CD4-positive, alpha-beta T cell treated with Interleukin-2 at 100 ng/mL for 4 hours (primary cell): ENCODE measurements at places on chromosomes 12 and 14.

DNA sequence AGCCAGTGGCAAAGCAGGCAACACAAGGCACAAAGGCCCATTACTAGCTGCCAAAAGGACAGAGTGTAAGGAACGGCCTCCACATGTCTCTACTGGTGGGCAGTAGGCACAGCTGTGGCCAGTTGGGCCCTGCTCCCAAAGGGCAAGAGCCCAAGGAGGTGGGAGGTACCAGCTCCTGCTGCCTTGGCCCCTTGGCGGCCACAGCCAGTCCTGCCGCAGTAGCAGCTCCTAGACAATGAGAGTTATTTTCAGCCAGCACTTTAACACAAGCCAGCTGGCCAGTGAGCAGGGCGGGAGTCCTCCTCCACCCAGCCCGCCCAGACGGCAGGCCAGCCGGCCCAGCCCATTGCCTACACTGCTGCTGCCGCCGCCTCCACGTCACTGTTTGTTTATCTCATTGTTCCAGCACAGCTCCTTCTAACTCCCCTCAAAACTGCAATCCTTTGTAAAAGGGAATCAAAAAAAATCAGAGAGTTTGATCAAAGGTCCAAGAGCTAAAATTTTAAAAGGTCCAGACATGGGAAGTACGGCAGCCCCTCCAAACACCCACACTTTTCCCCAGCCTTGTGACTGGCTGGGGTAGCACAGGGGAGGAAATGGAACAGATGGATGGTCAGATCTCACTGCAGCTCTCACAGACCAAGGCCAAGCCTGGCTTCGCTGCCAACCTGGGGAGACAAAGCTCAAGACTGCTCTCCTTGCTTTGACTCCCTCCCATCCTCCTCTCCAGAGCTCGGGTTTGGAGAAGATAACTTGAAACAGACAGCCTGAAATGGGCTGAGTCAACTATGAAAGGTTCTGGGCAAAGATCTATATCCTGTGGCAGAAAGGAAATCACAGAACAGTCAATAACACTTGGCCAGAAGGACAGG is 33.5 kb downstream of the FMNL3 start:
- DNase-seq: no peak

DNA sequence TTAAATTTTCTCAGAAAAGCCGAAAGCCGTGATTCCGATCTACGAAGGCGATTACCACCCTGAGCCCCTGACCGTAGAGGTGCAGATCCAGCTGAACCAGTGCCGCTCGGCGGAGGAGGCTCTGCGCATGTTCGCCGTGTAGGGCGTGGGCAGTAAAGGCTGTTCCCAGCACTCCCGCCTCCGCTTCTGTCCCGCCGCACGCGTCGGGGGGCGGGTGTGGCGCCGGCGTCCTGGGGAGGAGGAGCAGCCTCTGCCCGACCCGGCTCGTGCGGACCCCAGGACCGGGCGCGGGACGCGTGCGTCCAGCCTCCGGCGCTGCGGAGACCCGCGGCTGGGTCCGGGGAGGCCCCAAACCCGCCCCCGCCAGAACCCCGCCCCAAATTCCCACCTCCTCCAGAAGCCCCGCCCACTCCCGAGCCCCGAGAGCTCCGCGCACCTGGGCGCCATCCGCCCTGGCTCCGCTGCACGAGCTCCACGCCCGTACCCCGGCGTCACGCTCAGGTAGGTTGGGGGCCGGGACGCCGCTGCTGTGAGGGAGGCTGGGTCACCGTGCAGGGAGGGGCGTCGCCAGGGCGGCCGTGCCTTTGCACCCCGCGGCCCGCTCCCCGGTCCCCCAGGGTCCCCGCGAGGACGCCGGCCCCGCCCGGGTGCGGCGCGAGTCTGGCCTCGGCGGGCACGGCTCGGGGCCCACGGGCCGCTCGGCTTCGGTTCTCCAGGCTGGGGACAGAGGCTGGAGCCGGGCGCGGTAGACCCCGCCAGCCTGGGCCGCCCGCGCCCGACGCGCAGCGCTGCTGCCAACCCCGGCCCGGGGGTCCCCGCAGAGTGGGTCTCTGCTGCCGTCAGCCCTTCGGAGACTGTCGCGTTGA is at the start of gene B3GNT4:
Gene B3GNT4 (plus strand): TSS at position 409 of the 866 bp plus-strand sequence. CDS start 910 bp downstream, outside the sequence.
- peak; percentile 68 for DNase-seq

DNA sequence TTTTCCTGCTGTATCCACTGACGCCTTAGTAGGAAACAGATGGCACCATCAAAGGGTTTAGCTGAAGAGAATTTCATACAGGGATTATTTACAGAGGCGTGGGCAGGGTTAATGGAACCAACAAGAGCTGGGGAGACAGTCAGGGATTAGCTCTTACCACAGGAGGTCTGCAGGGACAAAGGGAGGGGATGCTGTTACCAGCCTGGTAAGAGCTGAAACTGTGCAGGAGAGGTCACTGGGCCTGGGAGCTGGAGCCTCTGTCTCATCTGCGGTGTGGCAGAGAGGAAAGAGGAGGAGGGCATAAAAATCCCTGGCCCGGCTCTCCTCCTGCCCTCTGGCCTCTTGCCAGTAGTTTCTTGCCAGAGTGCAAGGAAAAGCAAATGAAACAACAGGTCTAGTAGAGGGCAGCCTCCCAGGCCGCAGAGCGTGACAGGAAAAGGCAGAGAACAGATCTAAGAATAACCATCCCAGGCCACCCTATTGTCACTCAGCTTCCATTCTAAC is 18.9 kb upstream of the POC1B start:
- no peak for DNase-seq

DNA sequence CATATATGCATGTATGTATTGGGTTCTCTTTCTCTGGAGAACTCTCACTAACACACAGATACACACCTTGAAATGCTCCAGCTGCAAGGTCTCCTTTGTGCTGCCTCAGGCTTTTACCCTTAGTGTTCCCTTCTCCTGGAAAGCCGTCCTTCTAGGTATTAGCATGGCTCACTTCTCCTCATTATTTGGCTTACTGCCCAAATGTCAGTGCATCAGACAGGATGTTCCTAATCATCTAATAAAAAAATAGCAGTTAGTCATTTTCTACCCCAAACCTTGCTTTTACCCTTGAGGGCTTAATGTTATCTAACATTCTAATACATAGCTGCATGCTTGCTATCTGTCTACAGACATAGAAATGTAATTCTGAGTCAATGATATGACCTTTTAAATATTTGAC is 109.0 kb upstream of the SLC16A7 start:
- no peak for DNase-seq

- no peak for DNase-seq
These were observed 488.3 kb upstream of the FLRT2 start for GRCh38 chr14:85041618-85042017.

- no peak for DNase-seq
These were observed 923 bp downstream of the STAT2 start for GRCh38 chr12:56358836-56359532.

DNA sequence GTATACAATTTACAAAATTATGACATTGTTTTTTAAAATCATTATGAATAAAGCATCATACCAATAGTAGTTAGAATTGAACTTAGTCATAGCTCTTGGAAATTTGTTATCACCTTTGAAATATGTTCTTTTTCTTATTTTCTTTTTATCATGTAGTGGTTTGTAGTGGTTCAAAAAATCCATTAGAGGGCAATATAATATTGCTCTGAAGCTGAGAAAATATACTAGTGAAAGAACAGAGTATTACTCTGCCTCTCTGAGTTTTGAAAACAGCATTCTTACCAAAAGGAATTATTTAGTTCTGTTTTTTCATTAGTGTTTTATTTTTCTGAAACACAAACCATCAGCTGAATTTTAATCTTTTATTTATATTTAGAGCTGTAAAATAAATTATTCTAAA is 76.2 kb downstream of the PDZRN4 start:
- no peak for DNase-seq

- DNase-seq: peak; percentile 71
These were observed 34.7 kb downstream of the CCDC92 start for GRCh38 chr12:123937707-123938591.

- DNase-seq: no peak
These were observed 154.5 kb upstream of the FOXN3 start for GRCh38 chr14:89571491-89571890.

GRCh38 chr14:43692706-43693105 is 814.4 kb downstream of the FSCB start:
- no peak for DNase-seq

GRCh38 chr12:114711689-114712152 is 27.7 kb upstream of the TBX3 start:
- no peak for DNase-seq

GRCh38 chr12:90842477-90842876 is 112.5 kb downstream of the CCER1 start:
- no peak for DNase-seq

GRCh38 chr14:85060121-85060520 is 469.8 kb upstream of the FLRT2 start:
- DNase-seq: no peak

GRCh38 chr14:91113829-91114078 is at the start of gene DGLUCY:
Gene DGLUCY (plus strand): TSS chr14:91114073. CDS start chr14:91160295, 46,222 bp downstream.
- DNase-seq: no peak

GRCh38 chr14:74705613-74706500 is 7.0 kb downstream of the AREL1 start:
- no peak for DNase-seq

DNA sequence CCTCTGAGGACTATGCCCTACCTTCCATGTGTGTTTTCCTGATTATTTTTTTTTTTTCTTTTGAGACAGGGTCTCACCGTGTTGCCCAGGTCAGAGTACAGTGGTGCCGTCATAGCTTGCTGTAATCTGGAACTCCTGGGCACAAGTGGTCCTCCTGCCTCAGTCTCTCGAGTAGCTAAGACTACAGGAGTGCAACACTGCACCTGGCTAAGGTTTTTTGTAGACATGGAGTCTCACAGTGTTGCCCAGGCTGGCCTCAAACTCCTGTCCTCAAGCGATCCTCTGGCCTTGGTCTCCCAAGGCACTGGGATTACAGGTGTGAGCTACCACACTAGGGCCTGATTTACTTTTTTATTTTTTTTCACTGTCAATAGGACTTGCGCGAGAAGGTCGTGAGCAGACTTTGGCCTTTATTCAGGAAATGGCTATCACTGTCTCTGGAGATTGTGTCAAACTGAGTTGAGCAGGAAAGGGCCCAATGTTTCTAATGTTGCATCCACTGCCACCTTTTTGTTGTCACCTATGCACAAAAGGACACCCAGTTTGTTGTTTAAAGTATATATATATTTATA is 47.7 kb downstream of the FLRT2 start:
- DNase-seq: no peak

DNA sequence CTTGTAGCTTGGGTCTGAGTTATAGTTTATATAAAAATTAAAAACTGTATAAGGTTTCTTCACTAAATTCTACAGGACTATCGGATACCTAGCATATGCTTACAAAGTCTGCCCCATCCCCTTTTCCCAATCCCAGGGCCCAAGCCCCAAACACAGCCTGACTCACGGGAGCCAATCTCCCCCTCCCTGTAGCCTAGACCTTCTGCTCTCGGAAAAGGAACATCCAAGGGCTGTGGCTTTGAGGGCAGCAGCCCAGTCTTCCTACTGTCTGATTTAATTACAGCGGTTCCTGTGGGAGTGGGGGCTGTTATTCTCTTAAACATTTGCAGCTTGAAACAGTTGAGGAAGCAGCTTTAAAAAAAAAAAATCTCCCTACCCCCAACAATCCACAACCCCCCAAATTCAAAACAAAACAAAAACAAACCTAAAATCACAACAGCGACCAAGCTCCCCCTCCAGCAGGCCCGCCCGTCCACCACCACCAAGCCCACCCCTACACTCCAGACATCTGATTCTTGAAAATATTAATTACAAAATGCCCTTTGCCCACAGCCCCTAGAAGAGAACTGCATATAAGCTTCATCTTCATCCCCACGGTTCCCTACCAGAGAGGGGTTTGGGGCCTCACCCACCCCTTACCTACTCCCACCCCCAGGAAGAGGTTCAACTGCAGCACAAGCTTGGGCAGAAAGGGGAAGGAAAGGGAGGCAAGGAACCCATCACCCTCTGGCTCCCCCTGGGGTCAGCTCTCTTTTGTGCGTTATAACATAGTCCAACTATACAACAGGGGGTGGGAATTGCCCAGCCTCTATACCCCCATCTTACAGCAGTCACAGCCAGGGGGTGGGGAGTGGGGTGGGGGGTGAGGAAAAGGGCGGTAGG is 1.1 kb upstream of the PRKAG1 start:
- DNase-seq: peak; percentile 42

GRCh38 chr12:106284358-106285105 is 18.0 kb upstream of the TCP11L2 start:
- DNase-seq: no peak

GRCh38 chr12:110312581-110313360 is 31.7 kb downstream of the ATP2A2 start:
- peak; percentile 61 for DNase-seq

GRCh38 chr12:71718611-71719010 is 32.7 kb downstream of the TMEM19 start:
- no peak for DNase-seq

- no peak for DNase-seq
These were observed 28.9 kb upstream of the STON2 start for GRCh38 chr14:81429028-81429427.

DNA sequence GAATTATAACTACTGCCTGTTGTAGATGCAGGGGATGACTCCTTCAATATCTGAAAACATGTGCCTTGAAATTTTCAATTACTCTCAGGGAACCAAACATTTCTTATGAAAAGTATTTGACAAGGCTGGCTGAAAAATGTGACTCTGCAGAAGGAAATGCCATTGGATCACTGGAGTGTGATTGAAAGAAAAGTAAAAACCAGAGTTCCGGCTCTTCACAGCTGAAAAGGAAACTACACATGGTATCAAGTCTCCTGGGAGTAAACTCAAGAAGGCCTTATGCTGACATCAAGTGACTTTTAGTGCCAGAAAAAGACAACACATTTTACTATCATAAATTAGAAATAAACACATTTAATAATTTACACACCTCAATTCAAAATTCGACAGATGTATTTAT is 693.0 kb downstream of the LRFN5 start:
- DNase-seq: no peak

DNA sequence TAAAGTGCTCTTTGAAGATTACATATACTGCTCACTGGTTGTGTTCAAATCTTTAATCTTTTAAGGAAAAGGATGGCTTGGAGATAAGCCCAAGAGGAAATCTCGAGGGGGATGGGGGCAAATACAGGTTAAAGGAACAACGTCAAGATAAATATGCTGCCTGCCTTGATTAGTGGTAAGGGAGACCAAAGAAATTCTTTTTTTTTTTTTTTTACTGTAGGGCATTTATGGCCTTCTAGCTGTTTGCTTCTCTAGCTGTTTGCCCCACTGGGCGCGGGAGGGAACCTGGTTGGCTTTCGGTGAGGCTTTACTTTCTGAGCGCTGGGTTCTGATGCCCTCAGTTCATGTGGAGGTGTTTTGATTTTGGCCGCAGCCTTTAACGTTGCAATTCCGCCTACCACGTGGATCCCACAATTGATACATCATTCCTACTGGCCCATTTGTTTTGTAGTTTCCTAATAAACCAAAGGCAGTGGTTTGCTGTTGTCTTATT is 5.7 kb downstream of the CCND2 start:
- no peak for DNase-seq
